Stimulated activated CD4-positive, alpha-beta T cell treated with anti-CD3 and anti-CD28 coated beads, Interleukin-15, amount 100 ng/mL, for 48 hours (primary cell): ENCODE measurements at places on chromosomes 5 and 9.
A peak's percentile ranks its signal among the peaks of the same experiment; 100 is the strongest.

GRCh38 chr5:110580625-110581024 is 145.8 kb downstream of the TMEM232 start:
- no peak for DNase-seq

DNA sequence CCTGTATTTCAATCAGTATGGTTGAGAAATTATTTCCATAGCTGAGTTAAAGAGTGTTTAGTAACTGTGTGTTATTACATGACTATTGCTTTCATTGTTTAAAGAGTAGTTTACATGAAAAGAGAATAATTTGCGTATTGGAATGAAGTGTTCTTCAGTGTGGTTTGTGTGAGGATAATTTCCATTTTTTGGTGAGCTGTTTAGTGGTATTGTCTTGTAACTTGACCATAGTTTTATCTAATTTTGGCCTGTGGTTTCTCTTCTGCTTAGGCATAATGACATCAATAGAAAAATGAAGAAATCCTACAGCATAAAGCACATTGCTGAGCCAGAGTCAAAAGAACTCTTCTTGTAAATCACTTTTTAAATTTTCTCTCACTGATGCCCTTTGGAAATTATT is 151.2 kb downstream of the SNCAIP start:
- DNase-seq, result no peak

- DNase-seq, result no peak
These were observed 157.8 kb downstream of the SLCO4C1 start for GRCh38 chr5:102138243-102138653.

DNA sequence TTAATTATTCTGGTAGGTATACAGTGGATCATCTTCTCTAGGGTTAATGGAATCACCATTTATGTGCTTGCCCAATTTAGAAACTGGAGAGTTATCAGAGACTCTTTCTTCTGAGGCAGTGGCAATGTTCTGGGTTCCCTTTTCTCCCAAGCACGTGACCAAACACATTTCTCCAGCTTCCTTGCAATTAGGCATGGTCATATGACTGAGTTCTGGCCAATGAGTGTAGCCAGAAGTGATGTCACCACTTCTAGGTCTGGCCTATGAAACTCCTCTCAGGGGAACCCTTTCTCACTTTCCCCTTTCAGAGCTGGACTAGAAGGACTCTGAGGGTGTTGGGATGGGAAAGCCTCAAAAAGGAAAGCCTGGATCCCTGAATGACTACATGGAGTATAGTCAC is 172.0 kb downstream of the NSG2 start:
- no peak for DNase-seq

DNA sequence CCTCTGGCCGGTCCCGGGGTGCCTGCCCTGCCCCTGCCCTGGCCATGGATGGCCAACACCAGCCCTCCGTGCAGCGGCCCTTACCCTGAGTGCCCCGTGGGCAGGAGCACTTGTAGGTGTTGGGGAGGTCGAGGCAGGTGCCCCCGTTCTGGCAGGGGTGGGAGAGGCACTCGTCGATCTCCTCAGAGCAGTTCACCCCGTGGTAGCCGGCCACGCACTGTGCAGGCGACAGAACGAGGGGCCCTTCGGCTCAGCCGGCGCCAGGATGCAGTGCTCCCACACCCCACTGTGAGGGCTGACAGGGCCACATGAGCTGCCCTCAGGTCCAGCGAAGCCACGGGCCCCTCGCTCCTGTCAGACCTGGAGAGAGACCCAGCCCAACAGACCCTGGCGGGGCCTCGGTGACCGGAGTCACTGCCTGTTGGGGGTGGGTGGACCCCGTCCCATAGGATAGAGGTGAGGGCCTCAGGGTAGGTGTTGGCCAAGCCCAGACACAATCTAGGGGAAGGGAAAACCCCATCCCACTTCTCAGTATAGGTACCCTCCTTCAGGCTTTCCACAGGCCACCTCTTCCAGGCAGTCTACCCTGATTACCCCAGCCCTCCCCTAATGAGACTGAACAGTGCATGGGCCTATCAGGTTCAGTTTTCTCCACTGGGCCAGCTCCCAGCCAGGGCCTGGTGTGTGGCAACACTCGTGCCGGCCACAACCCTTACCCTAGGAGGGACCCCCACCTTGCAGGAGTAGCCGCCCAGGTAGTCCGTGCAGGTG is 24.6 kb upstream of the SEC16A start:
- no peak for DNase-seq

GRCh38 chr9:27864644-27865438 is 291.6 kb upstream of the C9orf72 start:
- no peak for DNase-seq

DNA sequence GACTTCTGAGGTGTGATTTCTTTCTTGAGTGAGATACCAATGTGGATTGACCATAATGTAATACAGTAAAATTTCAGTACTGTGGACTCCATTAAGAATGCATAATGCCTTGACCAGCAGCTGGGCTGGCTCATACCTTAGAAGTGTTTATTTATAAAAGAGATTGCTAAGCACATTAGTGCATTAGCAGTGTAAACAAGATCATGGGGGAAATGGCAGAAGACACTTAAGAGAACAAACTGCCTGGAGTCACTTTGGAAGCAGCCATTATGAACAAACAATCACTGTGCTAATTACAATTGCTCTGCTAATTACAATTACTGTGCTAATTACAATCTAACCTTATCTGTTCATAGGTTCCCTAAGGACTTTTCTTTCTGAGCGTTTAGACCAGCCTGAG is 104.2 kb downstream of the TRIM32 start:
- no peak for DNase-seq

- peak; percentile 64 for DNase-seq
These were observed 89.2 kb upstream of the PRLR start for GRCh38 chr5:35319333-35320002.

DNA sequence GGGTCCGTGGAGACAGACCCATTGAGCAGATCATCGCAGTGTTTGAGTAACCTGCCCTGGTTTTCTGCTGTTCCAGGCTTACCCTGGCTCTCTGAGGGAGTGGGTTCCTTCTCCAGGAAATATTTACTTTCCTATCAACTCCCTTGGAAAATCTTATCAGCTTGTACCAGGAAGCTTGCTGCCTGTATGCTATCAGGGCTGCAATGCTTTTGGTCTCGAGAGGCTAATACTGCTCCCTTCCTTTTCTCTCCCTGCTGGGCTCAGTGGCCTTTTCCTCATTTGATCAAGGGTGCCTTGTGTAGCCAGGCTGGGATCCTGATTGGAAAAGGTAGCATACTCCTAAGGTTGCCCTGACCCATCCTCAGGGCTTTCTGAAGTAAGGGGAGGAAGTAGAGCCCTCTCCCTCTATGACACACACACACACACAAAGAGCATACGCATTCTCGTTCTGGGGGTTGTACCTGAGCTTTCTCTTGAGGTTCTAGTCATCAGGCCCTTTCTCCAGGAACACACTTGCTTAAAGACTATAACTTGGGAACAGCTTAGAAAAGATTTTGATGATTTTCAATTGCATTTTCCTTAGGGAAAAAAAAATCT is 41.6 kb downstream of the CYSTM1 start:
- DNase-seq, result no peak

GRCh38 chr5:107570181-107570580 is 100.6 kb downstream of the EFNA5 start:
- no peak for DNase-seq

GRCh38 chr9:138118601-138119071 is 241.1 kb downstream of the CACNA1B start:
- no peak for DNase-seq

- DNase-seq, result no peak
These were observed 75.3 kb upstream of the TBCA start for GRCh38 chr5:77851176-77852067.

GRCh38 chr9:3398232-3398648 is 127.6 kb downstream of the RFX3 start:
- DNase-seq, result no peak

DNA sequence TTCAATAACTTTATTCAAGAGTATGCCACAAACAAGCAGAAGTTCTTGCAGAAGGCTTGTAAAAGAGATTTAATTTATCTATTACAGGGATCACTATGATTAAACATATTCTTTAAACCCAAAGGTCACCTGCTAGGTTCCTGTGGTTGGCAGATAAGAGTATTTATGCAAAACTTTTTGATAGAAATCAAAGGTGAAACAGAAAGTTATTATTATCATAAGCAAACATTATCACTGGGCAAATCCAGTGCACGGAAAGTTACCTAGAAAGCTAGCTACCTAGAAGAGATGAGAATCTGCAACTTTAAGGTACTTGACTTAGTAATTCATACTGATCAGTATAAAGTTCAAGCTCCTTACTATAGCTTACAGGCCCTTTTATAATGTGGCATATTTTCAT is 3.2 kb downstream of the STARD4 start:
- DNase-seq, result no peak

DNA sequence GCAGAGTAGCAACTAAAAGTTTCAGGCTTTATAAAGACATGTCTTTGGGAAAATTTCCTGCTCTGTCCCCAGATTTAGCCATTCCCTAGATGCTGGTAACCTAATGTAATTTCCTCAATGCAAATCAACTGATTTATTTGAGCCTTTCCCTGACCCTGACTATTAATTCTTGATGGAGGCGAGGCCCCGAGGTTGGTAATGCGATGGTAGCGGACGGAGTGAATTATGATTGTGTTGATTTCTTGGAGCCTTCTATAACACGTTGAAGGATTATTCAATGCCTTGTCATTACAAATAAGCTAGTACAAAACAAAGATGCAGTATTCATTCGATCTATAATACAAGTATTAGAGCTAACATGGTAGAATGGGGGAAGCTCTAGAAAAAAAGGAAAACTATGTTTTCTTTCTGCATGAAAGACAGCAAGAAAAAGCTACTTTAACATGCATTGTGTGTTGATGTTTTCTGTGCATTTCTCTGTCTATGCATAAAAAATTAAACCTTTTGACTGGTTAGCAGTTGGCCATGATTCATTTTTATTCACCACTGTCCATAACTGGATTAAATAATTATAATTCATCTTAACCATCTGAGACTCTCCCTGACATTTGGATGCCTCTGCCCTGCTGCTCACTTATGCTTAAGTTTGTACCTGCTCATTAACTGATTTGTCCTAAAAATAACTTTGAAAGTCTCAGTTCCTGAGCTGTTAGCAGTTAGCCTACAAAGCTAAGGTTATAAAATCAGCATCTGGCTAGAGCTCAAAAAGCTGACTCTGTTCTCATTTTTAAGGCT is 490.2 kb upstream of the NUDT12 start:
- DNase-seq, result no peak

DNA sequence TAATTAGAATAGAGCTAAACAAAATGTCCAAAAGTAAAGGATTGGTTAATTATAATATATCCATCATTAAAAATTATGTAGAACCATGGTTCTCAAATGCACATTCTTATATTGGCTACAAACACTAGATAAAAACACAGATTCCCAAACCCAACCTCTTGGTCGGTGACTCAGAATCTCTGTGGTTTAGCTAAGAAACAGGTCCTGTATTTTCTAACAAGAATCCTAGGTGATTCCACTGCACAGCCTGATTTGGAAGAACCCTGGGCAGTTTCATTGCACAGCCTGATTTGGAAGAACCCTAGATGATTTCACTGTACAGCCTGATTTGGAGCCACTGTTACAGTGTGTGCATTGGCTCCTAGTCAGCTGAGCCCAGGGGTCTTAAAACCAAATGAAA is 67.9 kb downstream of the KIAA1958 start:
- DNase-seq, result no peak

DNA sequence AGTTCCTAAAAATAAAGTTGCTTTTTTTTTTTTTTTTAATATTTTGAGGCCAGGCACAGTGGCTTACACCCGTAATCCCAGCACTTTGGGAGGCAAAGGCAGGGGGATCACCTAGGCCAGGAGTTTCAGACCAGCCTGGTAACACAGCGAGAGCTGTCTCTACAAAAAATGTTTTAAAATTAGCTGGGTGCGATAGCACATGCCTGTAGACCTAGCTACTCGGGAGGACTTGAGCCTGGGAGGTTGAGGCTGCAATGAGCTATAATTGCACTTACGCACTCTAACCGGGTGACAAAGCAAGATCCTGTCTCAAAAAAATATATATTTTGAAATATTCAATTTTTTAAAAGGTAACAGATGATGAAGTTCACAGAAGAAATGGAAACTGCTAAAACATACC is 22.9 kb downstream of the GOLPH3 start:
- DNase-seq, result no peak

DNA sequence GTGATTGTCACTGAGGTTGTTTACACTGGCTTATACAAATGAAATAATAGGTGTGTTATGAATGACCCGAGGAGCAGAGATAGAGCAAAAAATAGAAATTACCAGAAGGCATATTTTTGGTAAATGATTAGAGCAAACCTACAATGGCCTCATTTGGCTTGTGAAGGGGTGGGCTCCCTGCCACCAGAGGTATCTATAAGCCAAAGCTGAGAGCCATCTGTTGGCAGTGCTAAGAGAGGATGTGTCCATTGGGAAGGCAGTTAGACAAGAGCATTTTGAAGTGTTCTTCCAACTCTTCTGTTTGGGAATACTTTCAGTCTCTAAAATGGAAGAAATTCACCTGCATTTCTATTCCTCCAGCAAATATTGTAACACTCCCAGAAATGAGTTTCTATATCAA is 10.6 kb downstream of the NIPAL4 start:
- no peak for DNase-seq

GRCh38 chr5:15007646-15008045 is 136.1 kb upstream of the ANKH start:
- no peak for DNase-seq

DNA sequence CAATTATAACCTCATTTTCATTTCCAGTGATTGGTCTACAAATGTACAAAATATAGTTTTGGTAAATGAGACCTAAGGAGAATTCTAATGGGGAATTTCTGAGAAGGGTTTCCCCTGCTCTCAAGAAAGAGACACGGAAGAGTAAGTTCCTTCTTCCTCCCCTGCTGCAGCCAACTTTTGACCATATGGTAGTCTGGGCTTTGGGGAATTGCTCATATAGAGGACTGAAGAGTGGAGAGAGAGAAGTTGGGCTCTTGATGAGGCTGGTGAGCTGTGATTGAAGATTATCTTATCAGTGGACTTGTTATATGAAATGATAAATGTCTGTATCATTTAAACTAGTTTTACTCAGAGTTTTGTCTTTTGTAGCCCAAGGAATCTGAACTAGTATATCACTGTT is 4.3 kb upstream of the LNPEP start:
- no peak for DNase-seq

DNA sequence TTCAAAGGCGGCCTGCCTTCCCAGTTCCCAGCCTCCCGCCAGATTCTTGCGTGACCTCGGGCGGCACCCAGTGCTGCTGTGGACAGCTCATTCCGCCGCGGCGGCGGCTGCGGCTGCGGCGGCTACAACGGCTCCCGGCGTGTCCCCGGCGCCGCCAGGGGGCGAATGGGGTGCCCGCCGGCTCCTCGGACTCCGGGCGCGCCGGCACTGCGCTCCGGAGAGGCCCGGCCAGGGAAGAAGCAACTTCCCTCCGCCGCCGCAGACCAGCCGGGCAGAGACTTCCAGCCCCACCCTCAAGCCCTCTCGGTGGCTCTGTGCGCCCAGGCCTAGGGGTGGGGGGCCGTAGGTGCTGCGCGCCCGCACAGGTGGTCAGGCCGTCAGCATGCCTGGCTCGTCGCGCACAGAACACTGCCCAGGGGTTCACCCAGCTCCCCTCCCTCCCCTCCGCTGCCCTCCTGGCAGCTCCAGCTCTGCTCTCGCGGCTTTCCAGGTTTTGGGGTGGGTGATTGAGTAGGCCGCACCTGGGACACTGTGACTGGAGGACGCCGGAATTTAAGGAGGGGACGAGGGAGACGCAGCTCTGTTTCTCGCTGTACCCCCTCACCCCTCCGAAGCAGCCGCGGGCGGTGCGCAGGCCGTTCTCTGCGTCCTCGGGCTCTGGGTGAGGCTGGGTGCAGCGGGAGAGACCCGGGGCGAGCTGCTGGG is 20.2 kb downstream of the IGIP start:
- DNase-seq, result peak; percentile 33

- DNase-seq, result no peak
These were observed 110.9 kb downstream of the KCNIP1 start for GRCh38 chr5:170614720-170615119.

GRCh38 chr5:73382401-73382740 is 66.2 kb downstream of the FOXD1 start:
- DNase-seq, result no peak
